ENCODE measurements at places on chromosomes 5 and 9.

GRCh38 chr9:6052293-6052919 is 37.0 kb upstream of the RANBP6 start:
- no peak for DNase-seq

DNA sequence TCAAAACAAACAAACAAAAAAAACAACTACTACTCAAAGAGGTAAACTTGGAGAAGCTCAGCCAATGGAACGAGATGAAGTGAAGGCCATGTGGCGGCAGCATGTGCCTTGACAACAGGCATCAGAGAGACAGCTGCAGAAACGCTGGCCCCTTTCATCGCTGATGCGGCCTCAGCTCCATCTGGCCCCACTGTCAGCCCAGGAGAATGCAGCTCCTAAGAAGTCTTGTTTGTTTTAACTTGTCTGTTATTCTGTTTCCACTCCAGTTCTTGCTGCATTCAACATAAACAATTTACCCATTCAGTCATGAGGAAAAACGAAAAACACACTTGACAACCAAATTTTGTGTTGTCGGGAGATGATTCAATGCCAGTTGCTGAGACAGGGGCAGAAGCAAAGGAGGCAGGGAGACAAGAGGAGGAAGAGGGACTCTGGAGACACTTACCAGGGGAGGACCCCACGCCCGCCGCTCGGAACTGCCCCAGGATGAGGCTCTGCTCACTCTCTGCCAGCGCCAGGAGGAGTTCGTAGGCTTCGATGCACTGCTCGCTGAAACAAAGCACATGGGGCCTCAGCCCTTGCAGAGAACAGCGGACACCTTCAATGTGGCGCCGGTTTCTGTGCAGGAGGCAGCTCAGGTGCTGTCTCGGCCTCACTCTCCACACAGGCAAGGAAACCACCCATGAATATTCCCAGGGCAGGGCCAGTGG is 91.2 kb downstream of the DCP2 start:
- no peak for DNase-seq

DNA sequence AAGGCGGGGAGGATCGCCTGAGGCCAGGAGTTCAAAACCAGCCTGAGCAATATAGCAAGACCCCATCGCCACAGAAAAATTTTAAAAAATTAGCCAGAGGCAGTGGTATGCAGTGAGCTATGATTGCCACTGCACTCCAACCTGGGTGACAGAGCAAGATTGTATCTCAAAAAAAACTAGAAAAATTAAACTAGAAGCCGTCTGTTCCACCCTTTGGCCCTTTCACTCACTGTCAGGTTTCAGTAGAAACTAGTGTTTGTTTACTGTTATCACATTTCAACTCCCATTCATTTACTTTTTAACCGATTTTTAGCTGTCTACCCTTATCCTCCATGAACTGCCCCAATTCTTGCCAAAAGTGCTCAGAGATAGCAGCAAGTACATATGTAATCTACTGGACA is 8.3 kb downstream of the UGCG start:
- DNase-seq = no peak

DNA sequence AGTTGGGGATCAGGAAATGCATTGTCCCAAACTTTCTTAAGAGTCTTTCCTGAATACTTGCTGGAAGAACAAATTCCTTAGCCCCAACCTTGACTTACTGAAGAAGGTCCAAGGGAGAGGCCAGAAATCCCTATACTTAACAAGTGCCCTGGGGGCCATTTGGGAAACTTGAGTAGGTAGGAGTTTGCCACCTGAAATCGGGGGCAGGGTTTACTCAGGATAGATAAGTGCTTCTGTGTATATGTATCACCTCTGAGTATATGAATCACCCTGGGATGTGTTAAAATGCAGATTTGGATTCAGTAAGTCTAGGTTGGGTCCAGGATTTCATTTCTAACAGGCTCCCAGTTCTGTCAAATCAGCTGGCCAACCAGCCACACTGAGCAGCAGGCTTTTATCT is 47.9 kb upstream of the MYO10 start:
- DNase-seq = no peak

GRCh38 chr9:95834281-95834907 is 41.1 kb upstream of the ERCC6L2 start:
- no peak for DNase-seq

GRCh38 chr9:34485822-34486221 is 27.2 kb downstream of the DNAI1 start:
- DNase-seq = no peak

Measured in GM13977 (cell line).